CD4-positive, alpha-beta T cell treated with Interleukin-6 for 4 hours (primary cell): ENCODE measurements at places on chromosomes 2 and 18.
A peak's percentile ranks its signal among the peaks of the same experiment; 100 is the strongest.

- DNase-seq, result no peak
Measured at GRCh38 chr2:173357346-173357745, 2.7 kb downstream of the CDCA7 start.

DNA sequence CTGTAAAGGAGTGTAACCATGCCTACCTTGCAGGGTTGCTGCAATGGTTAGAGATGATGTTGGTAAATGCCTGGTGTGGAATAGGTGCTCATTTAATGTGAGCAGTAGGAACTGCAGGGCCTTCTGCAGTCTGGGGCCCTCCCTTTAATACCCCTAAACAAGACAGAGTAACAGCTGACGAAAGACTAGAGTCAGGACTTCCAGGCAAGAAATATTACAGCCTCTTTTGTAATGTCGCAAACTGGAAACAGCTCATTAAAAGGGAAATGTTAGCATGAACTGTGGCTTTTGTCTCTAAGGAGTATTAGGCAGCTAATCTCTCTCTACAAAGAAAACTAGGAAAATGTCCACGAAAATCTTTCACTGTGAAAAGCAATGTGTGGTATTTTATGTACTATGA is 26.0 kb downstream of the MARCO start:
- DNase-seq, result no peak

GRCh38 chr2:71700658-71701397 is 247.5 kb downstream of the DYSF start:
- DNase-seq, result no peak

- no peak for DNase-seq
Measured at GRCh38 chr2:169018390-169018789, 12.7 kb downstream of the ABCB11 start.

DNA sequence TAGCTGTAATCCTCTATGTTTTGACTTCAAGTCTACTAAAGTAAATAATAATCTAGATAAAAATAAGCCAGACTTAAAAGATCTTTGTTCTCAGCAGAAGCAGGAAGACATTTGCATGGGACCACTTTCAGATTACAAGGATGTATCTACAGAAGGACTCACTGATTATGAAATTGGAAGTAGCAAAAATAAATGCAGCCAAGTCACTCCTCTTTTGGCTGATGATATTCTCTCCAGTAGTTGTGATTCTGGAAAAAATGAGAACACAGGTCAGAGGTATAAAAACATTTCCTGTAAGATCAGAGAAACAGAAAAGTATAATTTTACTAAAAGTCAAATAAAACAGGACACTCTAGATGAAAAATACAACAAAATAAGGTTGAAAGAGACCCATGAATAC is 338.4 kb downstream of the ZNF804A start:
- no peak for DNase-seq

- no peak for DNase-seq
Measured at GRCh38 chr2:137051778-137052398, 286.5 kb downstream of the THSD7B start.

- no peak for DNase-seq
Measured at GRCh38 chr2:202452744-202453143, 76.6 kb downstream of the BMPR2 start.

GRCh38 chr18:49819071-49819662 is 5.8 kb upstream of the ACAA2 start:
- DNase-seq, result no peak

GRCh38 chr2:226707499-226707898 is 92.1 kb downstream of the IRS1 start:
- DNase-seq, result no peak

DNA sequence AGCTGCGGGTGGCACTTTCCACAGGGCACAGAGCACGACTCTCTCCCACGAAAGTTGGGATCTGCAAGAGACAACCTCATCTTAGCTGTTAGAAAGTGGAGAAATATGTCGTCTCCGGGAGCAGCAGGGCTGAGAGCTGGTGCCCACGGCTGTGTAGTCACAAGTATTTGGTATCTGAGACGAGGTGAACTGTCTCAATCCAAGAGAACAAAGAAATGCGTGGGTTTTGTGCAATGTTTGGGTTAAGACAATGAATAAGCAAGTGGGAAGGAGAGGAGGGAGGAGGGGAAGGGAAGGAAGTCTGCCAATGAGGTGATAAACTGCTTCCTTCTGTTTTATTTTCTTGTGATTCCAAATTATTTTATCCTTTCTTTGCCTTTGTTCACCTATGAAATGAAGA is 18.0 kb downstream of the DYTN start:
- no peak for DNase-seq

DNA sequence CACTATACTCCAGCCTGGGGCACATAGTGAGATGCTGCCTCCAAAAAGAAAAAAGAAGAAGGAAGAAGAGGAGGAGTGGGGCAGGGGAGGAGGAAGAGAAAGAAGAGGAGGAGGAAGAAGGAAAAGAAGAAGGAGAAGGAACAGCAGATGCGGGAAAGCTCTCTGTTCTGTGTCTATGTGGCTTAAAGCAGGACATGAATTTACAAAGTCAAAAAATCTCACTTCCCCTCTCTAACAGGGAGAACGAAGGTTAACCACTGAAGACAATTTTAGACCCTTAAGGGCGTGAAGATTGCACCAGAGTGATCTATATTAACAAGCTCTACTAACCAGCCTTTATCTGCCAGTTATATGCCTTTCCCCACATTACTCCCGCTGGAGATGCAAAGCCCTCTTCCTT is 258.9 kb downstream of the METTL4 start:
- DNase-seq, result no peak

DNA sequence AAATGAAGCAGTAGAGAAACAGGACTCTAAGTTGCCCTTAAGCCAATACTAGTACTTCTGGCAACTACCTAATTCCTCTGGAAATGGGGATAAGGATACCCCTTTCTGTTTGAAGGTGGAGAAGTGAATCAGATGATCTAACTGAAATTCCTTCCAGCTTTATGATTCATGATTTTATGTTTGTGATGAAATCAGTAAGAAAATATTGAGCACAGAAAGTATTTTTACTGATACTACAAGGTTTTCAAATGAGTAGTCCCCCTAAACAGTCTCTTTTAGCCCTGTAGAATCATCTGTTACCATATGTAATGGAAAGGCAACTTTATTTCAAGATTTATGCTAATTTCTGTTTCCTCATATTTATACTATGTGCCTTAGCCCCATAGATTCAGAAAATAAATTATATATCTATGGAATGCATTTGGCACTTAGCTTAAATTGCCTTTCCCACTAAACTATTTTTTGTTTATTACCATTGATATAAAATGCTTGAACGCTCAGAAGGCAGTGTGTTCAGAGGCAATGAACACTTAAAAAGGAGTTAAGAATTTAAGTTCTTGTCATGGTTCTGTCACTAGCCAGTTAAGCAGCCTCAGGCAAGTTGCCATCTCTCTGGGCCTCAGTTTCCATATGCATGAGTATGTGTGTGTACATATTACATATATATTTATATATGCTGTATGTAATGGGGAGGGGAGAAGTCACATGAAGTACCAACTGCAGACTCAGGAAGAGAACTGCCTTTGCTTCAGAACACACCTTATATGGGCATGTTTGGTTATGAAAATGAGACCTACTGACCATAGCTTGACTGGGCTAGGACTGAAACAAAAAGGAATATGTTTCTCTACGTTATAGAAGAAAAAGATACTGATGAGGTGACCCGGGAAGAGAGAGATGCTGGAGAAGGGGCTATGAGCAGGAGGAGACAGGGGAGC is 97.7 kb downstream of the CDC42EP3 start:
- no peak for DNase-seq

DNA sequence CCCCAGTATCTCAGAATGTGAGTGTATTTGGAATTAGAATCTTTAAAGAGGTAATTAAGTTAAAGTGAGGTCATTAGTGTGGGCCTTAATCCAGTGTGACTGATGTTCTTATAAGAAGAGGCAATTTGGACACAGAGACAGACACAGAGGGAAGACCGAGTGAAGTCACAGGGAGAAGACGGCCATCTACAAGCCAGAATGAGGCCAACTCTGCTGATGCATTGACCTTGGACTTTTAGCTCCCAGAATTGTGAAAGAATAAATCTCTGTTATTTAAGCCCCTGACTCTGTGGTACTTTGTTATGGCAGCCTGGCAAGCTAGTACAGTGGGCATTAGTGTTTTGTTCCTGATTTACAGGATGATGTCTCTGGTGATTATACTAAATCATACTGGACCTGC is 64.6 kb downstream of the LTBP1 start:
- no peak for DNase-seq

- no peak for DNase-seq
Measured at GRCh38 chr2:127953128-127953718, 67.5 kb upstream of the AMMECR1L start.

DNA sequence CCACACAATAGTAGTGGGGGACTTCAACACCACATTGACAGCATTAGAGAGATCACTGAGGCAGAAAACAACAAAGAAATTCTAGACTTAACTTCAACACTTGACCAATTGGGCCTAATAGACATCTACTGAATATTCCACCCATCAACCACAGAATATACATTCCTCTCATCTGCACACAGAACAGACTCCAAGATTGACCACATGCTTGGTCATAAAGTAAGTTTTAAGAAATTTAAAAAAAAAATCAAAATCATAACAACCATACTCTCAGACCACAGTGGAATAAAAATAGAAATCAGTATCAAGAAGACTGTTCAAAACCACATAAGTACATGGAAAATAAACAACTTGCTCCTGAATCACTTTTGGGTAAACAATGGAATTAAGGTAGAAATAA is 9.0 kb upstream of the FLACC1 start:
- no peak for DNase-seq

DNA sequence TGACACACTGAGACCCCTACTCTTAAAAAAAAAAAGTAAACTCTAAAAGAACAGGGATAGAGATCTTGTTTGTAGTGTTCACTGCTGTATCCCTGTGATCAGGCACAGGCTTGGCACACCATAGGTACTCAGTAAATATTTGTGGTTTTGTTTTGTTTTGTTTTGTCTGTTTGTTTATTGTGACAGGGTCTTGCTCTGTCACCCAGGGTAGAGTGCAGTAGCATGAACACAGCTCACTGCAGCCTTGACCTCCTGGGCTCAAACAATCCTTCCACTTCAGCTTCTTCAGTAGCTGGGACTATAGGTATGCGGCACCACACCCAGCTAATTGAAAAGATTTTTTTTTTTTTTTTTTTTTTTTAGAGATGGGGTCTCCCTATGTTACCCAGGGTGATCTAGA is 3.4 kb downstream of the FKBP1B start:
- DNase-seq, result no peak

DNA sequence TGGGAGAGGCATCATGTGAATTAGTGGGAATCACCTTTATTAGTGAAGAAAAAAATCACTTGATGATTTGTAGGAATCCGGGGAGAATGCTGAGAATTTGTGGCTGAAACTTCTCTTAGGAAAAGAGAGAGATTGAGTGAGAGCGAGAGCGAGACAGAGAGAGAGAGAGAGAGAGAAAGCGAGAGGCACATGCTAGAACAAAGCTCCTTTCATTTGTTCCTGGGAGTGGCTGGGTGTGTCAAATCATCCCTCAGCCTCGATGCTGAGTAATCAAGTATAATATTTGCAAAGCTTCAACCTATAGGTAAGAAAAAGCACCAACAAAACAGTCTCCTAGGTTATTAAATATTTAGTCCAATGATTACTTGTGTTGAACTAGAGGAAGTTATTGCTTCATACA is 4.4 kb upstream of the SERPINB5 start:
- no peak for DNase-seq

DNA sequence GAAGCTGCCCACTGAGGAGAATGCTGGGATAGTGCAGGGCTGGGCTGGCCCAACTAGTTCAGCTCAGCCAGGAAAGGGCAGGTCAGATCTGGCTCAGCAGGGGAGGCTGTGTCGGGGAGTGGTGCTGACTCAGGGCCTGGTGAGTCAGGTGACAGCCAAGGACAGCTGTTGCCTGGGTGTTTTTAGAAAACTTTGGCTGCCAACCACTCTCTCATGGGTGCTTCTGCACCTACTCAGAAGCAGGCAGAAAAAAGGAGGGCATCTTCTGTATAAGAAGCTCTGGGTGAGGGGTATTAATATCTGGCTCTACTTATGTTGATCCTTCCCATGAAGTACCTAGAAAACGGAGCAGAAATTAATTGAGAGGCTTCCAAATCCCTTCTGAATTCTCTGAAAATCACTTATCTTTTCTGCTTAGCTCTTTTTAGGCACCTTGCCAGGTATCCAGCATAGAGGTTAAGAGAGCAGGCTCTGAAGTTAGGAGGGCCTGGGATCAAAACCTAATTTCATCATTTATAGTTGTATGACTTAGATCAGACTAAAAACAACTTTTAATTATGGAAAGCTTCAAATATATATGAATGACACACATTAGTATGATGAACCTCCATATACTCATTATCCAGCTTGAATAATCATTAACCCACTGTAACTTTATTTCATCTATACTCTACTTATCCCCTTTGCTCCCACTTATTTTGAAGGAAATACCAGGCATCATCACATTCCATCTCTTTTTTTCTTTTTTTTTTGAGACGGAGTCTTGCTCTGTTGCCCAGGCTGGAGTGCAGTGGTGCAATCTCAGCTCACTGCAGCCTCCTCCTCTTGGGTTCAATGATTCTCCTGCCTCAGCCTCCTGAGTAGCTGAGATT is 15.5 kb upstream of the RAB10 start:
- DNase-seq, result peak; percentile 20
